ENCODE measurements at places on chromosomes 2 and 18. TPM values are rescaled to one million over a fixed set of nuclear protein-coding genes. Genes with fewer than 3 reads are reported as not detected.

- no peaks in the 10 kb centered on the region for H3K4me1 ChIP-seq
- no peak for DNase-seq
- no peak overlapping the region for H3K4me3 ChIP-seq
- no peak overlapping the region for H3K27ac ChIP-seq
- no peaks in the 10 kb centered on the region for H3K36me3 ChIP-seq
These were observed 45.1 kb upstream of the SCLY start for GRCh38 chr2:238015705-238016104.

DNA sequence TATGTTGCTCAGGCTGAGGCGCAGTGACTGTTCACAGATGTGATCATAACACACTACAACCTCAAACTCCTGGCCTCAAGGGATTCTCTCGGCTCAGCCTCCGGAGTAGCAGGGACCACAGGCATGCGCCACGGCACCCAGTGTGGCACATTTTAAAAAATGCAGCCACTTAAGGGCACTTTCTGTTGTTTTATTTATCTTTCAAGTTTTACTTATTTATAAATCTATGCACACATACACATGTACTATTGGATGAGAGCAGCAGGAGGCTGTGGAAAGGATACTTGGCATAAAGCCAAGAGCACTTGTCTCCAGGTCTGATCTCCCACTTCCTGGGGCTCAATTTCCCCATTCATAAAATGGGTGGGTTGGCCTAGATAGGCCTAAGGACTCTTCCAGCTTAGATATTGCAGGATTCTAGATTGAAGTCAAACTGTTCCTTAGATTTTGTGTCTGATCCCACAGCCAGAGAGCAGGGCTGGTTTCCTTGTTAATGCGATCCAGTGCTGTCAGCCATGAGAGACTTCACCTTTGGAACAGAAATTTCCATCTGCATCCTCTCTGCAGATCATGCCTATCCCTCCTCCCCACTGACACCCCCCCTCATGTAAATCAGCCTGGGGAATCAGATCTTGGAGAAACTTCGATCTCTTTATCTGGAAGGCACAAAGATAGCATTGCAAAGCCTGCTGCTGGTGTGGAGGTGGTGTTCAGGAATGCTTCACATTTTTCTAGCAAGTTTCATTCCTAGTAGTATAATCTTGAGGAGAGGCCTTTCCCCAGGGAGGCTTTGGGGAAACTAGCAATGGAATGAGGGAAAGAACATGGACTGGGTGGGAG, 24.7 kb downstream of the PCBP1 start:
- peaks cover 6% of the 10 kb centered on the region for H3K4me1 ChIP-seq
- DNase-seq = no peak
- no peaks in the 10 kb centered on the region for H3K27me3 ChIP-seq
- no peaks in the 10 kb centered on the region for H3K36me3 ChIP-seq

GRCh38 chr18:35695803-35696202, 114.3 kb downstream of the GALNT1 start:
- no peak overlapping the region for H3K27ac ChIP-seq
- H3K4me1 ChIP-seq = no peaks in the 10 kb centered on the region
- no peak for DNase-seq
- H3K4me3 ChIP-seq = no peak overlapping the region
- H3K27me3 ChIP-seq = no peaks in the 10 kb centered on the region

GRCh38 chr2:74052732-74053710, 68.3 kb downstream of the TET3 start:
- H3K4me1 ChIP-seq = no peaks in the 10 kb centered on the region
- no peaks in the 10 kb centered on the region for H3K36me3 ChIP-seq
- no peak for DNase-seq

DNAJC27 gene
- total RNA-seq = 3.9 TPM

GRCh38 chr2:207015901-207016300, 76.6 kb downstream of the CPO start:
- no peaks in the 10 kb centered on the region for H3K4me1 ChIP-seq
- no peak for DNase-seq
- H3K27me3 ChIP-seq = no peaks in the 10 kb centered on the region
- H3K36me3 ChIP-seq = no peaks in the 10 kb centered on the region
- no peak overlapping the region for H3K27ac ChIP-seq

- DNase-seq = no peak
- H3K36me3 ChIP-seq = no peaks in the 10 kb centered on the region
- H3K4me3 ChIP-seq = no peak overlapping the region
- H3K27ac ChIP-seq = no peak overlapping the region
- H3K4me1 ChIP-seq = no peaks in the 10 kb centered on the region
- H3K27me3 ChIP-seq = no peaks in the 10 kb centered on the region
These were observed 12.8 kb upstream of the GCG start for GRCh38 chr2:162164802-162165201.

GRCh38 chr2:181697571-181697970, 17.3 kb upstream of the NEUROD1 start:
- no peak overlapping the region for H3K4me3 ChIP-seq
- H3K4me1 ChIP-seq = no peaks in the 10 kb centered on the region
- no peaks in the 10 kb centered on the region for H3K36me3 ChIP-seq
- no peak for DNase-seq
- H3K27me3 ChIP-seq = no peaks in the 10 kb centered on the region

- no peaks in the 10 kb centered on the region for H3K27me3 ChIP-seq
- no peak overlapping the region for H3K4me3 ChIP-seq
- no peak overlapping the region for H3K27ac ChIP-seq
- no peaks in the 10 kb centered on the region for H3K36me3 ChIP-seq
- DNase-seq = no peak
- H3K4me1 ChIP-seq = no peaks in the 10 kb centered on the region
These were observed 224.2 kb downstream of the NUP35 start for GRCh38 chr2:183348492-183348891.
